Activated CD4-positive, alpha-beta T cell treated with anti-CD3 and anti-CD28 coated beads for 36 hours (primary cell): ENCODE measurements at places on chromosomes 4 and X.

- no peak for DNase-seq
Measured at GRCh38 chr4:23371533-23371932, 518.3 kb downstream of the PPARGC1A start.

GRCh38 chrX:51406688-51407519 is 74.3 kb downstream of the NUDT10 start:
- no peak for DNase-seq

- DNase-seq: no peak
Measured at GRCh38 chr4:1666391-1666790, 17.7 kb downstream of the FAM53A start.

GRCh38 chr4:158211222-158211621 is 936 bp downstream of the TMEM144 start:
- no peak for DNase-seq

- no peak for DNase-seq
Measured at GRCh38 chrX:100973411-100973810, 3.9 kb downstream of the ARL13A start.
